ENCODE measurements at places on chromosomes 4 and X.

- DNase-seq: no peak
Observed at GRCh38 chrX:68931345-68931744, 102.5 kb downstream of the EFNB1 start.

DNA sequence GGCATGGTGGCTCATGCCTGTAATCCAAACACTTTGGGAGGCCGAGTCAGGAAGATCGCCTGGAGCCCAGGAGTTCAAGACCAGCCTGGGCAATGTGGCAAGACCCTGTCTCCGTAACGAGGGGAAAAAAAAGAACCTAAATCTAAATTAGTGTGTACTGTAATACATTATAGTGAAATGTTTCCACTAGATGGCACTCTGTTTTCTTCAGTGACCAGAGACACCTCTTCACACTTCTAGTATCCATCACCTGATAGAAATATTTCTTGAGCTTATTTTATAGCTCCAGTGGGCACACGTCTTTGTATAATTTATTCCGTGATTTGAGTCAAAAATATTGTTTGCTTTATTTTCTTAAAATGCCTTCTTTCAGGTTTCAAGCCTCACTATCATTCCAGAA, 600.9 kb upstream of the DIPK2B start:
- no peak for DNase-seq

DNA sequence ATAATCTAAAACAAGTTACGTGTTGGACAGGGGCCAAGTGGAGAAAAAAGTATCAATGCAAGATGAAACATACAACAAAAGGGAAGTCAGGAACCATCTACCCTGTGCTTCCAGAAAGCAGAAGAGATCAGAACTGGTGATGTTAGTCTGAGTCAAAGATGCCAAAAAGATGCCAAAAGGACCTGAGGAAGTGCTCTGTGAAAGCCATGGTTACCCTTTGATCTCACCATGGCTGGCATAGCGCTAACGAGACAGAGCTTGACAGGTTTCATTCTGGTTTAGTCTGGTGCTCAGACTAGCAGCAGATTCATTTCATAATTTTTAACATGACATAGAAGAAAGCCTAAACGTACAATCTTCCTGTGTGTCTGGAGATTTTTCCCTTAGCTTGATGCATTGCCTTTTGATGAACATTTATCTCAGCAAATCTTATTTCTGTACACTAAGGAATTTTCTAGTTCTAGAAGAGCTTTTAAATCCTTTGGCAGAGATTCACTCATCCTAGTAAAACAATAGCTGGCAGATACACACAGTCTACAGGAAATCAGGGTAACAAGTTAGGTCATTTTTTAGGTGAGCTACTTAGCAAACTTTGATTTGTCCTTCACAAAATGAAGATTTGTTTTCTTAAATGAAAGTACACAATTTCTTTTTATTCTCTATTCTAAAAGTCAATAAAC, 87.7 kb downstream of the COL25A1 start:
- no peak for DNase-seq

- no peak for DNase-seq
Observed at GRCh38 chr4:16227462-16227868, 1.2 kb upstream of the TAPT1 start.

GRCh38 chrX:123876177-123876576, 16.3 kb downstream of the XIAP start:
- DNase-seq: no peak

DNA sequence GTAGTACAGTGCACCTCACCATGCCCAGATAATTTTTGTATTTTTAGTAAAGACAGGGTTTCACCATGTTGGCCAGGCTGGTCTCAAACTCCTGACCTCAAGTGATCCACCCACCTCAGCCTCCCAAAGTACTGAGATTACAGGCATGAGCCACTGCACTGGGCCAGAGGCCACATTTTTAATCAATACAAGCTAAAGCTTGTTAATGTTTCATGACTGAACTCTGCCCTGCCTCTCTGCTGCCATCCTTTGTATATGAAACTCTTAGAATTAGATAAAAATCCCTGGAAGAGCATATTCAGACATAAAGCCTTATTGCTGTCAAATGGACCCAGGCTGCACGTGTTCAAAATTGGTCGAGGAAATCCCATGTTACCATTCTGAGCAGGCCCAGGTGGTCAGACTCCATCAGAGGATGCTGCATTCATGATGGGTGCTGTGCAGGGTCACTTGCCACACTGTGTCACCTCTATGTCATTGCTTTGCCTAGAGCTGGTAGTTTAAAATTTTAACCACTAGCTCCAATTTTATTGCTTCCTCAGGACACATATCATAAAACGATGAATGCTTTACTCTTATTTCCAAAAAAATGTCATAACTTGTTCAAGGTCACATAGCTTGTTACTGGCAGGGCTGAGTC, 45.2 kb downstream of the LNX1 start:
- no peak for DNase-seq
